ENCODE measurements at places on chromosomes 16 and 17. TPM values are rescaled to one million over a fixed set of nuclear protein-coding genes. Genes with fewer than 3 reads are reported as not detected.

- peak; percentile 22 for DNase-seq
Measured at GRCh38 chr17:45852535-45853297, 8.0 kb downstream of the SPPL2C start.

- DNase-seq: no peak
Measured at GRCh38 chr17:885971-886571, 93.5 kb downstream of the NXN start.

GRCh38 chr17:73293480-73293911, 18.3 kb downstream of the CDC42EP4 start:
- peak; percentile 91 for DNase-seq

DNA sequence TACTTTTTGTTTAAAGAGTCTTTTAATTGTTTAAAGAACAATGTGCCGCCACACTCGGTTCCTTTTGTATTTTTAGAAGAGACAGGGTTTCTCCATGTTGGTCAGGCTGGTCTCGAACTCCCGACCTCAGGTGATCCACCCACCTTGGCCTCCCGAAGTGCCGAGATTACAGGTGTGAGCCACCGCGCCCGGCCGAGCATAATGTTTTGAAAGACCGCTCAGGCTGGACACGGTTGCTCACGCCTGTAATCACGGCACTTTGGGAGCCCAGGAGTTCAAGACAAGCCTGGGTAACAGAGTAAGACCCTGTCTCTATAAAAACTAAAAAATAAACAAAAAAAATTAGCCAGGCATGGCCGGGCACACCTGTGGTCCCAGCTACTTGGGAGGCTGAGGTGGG, 59.8 kb downstream of the RNF213 start:
- DNase-seq: no peak

RNF222 gene
- 0.21 TPM for total RNA-seq

GRCh38 chr16:51971184-51971583, 575.8 kb downstream of the TOX3 start:
- peak; percentile 23 for DNase-seq

RSAD1 gene
- 17.2 TPM for total RNA-seq

DBF4B gene
- 13.8 TPM for total RNA-seq

SLC13A2 gene
- not detected for total RNA-seq

GRCh38 chr17:42846594-42847280, 2.4 kb downstream of the AOC2 start:
- peak; percentile 32 for DNase-seq

DNA sequence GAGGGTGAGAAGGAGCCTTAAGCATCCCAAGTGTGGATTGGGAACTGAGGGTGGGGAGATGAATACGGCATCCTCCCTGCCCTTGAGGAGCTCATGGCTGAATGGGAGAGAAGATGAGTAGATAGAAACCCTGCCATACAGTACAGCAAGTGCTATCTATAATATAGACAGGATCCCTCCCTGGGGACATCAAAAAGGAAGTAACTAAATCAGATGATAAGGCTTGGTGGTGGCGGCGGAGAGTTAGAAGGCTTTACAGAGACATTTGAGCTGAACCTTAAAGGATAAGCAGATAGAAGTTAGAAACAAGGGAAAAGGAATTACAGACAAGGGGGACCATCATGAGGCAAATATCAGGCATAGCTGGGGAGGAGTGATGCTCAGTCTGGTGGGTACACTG, 67.5 kb upstream of the TMEM132E start:
- no peak for DNase-seq

TP53TG3B gene
- total RNA-seq: not detected
